Frontal cortex (tissue), 4 donors: ENCODE measurements at places on chromosomes 6 and 20. TPM values are rescaled to one million over a fixed set of nuclear protein-coding genes. Genes with fewer than 3 reads are reported as not detected.

PRSS16 gene
- total RNA-seq: 0.41 TPM

GRCh38 chr20:37369846-37370245, 23.9 kb downstream of the SRC start:
- no peak for DNase-seq

TMEM170B gene
- total RNA-seq: 51.8 TPM

DNA sequence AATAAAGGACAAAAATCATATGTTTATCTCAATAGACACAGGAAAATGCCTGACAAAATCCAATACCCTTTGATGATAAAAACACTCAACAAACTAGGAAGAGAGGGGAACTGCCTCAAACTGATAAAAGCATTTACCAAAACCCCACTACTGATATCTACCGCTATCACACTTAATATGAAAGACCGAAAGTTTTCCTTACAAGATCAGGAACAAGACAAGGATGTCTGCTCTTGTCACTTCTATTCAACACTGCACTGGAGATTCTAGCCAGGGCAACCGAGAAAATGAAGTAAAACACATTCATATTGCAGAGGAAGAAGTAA, 25.1 kb downstream of the GZF1 start:
- DNase-seq: no peak

GRCh38 chr20:14543040-14543439, 205.6 kb upstream of the FLRT3 start:
- no peak for DNase-seq

DNA sequence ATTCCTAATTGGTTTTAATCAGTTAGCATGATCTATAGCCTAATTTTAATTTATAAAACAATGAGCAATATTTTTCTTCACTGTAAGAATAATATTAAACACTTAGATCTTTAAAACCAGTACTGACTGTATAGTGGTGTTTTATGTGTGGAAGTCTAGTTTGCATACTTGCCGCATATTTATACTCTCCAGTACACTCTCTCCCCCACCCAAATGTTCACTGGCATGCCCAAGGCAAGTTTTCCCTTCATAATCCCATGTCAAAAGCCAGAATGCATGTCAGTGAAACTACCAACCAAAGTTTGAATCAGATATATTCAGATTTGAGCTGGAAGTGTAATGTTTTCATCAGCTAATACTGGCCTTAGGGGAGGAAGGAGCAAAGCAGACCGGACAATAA, 506.1 kb downstream of the PHF3 start:
- no peak for DNase-seq

DNA sequence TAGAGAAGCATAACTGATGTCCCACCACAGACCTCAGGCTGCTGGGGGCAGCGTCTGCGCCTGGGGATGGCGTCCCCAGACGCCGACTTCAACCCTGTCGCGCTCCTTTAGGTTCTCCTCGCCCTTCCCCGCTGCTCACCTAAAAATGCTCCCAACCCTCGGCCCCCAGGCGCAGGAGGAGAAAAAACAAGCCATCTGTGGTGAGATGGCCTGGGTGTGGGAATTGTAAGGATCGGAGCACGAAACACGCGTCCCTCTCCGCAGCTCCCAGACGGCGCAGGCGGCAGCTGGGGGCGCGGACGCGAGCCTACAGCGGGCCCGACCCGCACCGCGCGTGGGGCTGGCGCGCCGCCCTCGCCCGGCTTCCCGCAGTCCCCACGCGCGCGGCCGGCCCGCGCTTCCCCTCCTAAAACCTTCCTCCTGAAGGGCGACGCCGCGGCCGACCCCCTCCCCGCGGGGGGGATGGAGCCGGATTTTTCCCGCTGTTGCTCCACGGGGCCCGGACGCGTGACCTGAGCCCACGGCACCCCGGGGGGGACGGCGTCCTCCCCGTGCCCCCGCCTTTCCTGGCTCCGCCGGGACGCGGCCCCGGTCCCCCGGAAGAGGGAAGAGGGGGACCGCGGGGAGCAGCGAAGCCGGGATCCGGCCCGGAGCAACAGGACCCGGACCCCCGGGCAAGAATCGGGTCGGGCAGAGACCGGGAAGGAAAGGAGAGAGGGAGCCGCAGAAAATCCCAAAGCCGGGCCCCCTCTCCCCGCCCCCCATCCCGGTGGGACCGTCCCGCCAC, 611 bp downstream of the EPB41L2 start:
- peak; percentile 28 for DNase-seq

DNA sequence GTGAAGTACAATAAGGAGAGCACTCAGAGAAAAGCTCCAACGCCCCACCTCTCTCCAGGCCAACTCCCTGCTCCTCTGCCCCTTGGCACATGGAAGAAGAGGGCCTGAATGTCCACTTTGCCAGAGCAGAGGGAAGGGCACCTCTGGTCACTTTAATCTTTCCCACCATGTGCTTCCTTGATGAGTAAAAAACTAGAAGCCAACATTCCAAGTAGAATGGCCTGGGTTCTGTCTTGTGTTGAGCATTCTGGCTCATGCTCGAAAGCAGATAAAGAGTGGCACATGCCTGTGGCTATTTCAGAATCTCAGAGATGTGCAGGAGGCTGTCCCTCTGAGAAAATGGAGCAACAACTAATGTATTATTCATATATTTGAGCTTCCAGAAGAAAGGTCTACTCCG, 177.4 kb upstream of the PLN start:
- DNase-seq: no peak

- no peak for DNase-seq
Observed at GRCh38 chr6:74598462-74599393, 607.1 kb downstream of the COL12A1 start.

- no peak for DNase-seq
Observed at GRCh38 chr6:162388383-162388777, 339.2 kb downstream of the PRKN start.

- DNase-seq: no peak
Observed at GRCh38 chr6:163695414-163695864, 280.9 kb downstream of the QKI start.

DNA sequence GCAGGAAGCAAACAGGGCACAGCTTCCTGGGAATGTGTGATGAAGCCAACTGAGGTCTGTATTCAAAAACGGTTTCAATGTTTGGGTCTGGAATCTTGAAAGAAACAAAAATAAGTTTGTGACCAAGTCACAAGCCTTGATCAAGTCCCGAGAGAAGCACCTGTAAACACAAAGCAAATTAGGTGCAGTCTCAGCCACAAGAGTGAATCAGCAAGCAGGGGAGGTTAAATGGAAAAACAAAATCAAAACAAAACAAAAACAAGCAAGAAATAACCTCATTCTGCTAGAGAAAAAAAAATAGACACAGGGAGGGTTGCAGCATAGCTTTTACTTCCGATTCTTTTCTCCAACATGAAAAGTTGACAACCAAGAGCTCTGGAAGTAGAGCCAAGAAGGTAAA, 201.7 kb downstream of the CLIC5 start:
- DNase-seq: no peak

GRCh38 chr6:168956884-168957730, 296.5 kb downstream of the THBS2 start:
- peak; percentile 68 for DNase-seq

- DNase-seq: no peak
Observed at GRCh38 chr6:117317261-117317660, 51.9 kb downstream of the VGLL2 start.

DNA sequence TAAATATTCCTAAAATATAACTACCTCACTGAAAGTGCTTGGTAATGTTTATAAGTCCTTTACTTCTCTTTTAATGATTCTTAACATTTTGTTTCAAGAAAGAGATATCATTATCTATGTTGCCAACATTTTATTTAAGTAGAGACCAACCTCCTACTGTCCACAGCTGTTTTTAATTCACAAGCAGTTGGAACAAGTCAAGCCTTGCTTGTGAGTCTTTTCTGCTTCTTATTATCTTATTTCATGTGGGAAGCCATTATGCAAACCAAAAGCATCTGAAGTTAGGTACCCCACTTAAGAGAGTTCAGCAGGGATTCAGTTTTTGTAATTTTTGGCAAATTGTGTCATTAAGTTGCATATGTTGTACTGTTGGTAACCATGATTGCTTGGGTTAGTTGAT, 1714.5 kb downstream of the GRIK2 start:
- DNase-seq: no peak

TNFRSF6B gene
- total RNA-seq: not detected

DNA sequence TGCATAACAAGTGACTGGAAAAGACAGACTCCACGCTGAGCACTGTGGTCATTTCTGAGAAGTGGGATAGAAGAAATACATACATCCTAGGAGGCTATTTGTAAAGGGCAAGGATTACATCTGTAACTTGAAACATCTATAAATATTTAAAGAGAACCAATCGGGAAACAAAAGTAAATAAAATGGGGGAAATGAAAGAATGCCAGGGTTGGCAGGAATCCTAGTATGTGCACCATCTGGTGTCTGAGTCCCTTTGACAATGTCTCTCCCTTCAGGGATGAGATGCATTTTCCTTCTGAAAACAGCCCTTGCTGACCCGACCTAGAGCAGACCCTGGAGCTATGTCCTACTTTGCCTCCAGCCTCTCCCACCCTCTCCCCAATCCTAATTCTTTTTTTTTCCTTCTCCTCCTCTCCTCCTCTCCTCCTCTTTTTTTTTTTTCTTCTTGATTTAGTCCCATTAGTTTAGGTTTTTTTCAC, 53.2 kb downstream of the VSTM2L start:
- DNase-seq: no peak

- no peak for DNase-seq
Observed at GRCh38 chr6:73832313-73832712, 136.3 kb downstream of the CD109 start.

- DNase-seq: no peak
Observed at GRCh38 chr20:61900011-61900944, 165.4 kb downstream of the TAF4 start.

GRCh38 chr6:109834595-109835437, 143.3 kb upstream of the GPR6 start:
- no peak for DNase-seq

ARMH2 gene
- total RNA-seq: not detected

DNA sequence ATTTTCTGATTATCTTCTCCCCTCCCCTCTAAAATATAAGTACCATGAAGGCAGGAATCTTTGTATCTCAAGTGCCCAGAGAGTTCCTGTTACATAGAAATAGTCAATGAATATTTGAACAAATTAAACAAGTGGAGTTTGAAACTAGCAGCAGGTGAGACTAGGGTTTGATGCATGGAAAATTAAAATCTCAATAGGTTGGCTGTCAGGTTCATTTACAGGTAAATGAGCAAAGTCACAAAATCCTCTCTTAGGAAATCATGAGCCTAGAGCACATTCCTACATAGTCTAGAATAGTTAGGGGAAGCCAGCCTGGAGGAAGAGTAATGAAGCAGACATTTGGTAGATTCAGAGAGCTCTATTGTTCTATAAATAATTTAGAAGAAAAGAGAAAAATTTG, 140.4 kb downstream of the HS3ST5 start:
- DNase-seq: no peak

DNA sequence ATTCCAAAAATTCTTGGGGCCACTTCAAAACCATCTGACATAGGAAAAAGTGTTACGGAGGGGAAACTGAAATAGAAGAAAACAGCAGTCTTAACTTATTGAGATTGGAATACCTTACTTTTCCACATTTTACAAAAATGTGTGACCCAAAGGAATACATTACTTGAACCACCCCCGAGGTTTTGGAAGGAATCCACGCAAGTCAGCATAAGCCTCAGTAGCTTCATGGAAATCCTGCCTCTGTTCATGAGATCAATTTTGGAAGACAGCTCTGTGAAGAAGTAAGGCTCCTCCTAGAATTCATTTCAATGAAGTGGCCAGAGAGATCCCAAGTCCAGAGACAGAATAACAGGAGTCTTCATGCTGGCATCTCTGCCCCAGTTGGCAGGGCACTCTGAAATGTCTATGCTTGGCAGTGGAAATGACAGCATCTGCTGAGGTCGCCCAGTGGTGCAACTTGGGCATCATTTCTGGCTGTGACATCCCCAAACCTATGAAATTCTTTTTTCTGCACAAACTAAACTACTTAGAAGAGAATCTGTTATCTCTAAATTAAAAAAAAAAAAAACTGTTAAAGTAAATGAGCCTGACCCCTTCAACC, 132.5 kb downstream of the EPM2A start:
- DNase-seq: no peak

FIG4 gene
- total RNA-seq: 67.7 TPM

DNA sequence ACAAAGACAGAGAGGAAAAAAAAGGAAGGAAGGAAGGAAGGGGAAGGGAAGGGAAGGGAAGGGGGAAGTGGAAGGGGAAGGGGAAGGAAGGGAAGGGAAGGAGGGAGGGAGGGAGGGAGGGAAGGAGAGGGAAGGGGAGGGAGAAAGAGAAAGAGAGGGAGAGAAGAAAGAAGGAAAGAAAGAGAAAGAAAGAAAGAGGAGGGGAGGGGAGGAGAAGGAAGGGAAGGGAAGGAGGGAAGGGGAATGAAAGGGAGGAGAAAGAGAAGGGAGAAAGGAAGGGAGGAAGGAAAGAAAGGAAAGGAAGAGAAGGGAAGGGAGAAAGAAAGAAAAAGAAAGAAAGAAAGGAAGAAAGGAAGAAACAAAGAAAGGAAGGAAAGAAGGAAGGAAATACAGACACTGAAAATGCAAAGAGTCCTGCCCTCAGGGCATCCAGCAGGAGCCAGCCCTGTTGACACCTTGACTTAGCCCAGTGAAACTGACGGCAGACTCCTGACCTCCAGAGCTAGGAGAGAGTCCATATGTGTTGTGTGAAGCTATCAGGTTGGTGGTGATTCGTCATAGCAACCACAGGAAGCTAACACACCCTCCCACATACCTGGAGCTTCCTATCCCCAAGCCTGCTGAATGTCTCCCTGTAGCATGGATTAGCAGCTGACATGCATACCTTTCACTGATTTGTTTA, 58.7 kb upstream of the SULF2 start:
- DNase-seq: no peak

GRCh38 chr20:325889-326644, 715 bp downstream of the SOX12 start:
- DNase-seq: peak; percentile 49

DNA sequence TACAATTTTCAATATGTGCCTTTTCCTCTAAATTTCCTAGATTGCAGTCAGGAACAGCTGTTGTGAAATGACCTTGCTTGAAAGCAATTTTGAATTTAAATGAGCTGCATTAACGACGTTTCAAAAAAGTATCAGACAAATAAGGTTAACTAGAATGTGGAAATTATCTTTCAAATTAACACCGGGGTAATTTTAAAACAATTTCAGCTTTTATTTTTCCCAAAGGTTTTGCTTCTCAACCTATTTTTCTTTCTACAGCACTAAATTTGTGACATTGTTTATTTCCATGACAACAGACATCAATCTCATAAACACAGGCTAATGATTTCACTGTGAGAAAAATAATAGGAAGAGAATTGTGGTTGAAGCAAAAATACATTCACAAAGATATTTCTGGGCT, 38.5 kb downstream of the COL12A1 start:
- DNase-seq: no peak

GRCh38 chr6:105601541-105602236, 198.8 kb upstream of the PREP start:
- DNase-seq: no peak

- no peak for DNase-seq
Observed at GRCh38 chr6:156694679-156695078, 82.5 kb upstream of the ARID1B start.

- DNase-seq: no peak
Observed at GRCh38 chr6:113824866-113825265, 32.3 kb upstream of the MARCKS start.

- peak; percentile 16 for DNase-seq
Observed at GRCh38 chr6:113825781-113826180, 31.4 kb upstream of the MARCKS start.

MCHR2 gene
- total RNA-seq: 12.6 TPM
